ENCODE measurements at places on chromosomes 6 and 20. TPM values are rescaled to one million over a fixed set of nuclear protein-coding genes. Genes with fewer than 3 reads are reported as not detected.
A peak's percentile ranks its signal among the peaks of the same experiment; 100 is the strongest.

The TP53INP2 gene
- total RNA-seq: 4.2 TPM

DNA sequence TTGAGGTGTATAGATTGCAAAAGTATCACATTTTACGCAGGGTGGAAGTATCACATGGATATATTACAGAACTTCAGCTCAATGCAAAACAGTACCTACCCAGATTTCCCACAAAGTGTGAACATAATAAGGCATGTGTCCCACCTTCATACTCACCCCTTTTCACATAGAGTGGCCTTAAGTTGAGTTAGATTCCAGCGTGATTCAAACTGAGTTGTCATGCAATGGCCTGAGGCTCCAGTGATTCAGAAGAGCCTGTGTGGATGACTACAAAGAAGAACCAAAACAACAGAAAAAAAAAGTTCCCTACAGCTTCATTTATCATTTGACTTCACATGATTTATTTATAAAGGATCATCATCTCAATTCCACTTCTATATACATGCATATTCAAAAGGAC, 309.7 kb downstream of the SLC35F1 start:
- no peaks in the 10 kb centered on the region for H3K36me3 ChIP-seq
- no peak overlapping the region for H3K27ac ChIP-seq
- H3K4me3 ChIP-seq: no peak overlapping the region
- no peaks in the 10 kb centered on the region for H3K4me1 ChIP-seq

DNA sequence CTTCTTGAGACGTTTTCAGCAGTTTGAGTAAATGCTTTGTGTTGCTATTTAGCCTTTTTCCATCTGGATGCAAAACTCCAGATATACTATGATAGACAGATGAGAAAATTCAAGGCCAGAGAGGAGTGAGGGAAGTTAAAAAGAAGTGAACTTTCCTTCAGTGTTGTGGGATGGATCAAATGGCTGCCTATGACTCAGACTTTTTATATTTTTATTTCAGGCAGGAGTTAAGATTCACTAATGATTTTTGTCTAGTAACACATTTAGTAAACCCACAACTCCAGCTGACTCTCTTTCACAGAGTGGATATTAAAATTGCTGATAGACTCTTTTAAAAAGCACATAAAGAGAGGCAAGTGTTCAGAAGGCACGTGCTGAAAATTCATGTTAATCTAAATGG, 23.2 kb upstream of the PTCHD4 start:
- H3K4me1 ChIP-seq: no peaks in the 10 kb centered on the region
- H3K4me3 ChIP-seq: no peak overlapping the region

The CGA gene
- total RNA-seq: not detected

The VNN1 gene
- total RNA-seq: not detected

The FOXQ1 gene
- not detected for total RNA-seq

The PRSS35 gene
- not detected for total RNA-seq

DNA sequence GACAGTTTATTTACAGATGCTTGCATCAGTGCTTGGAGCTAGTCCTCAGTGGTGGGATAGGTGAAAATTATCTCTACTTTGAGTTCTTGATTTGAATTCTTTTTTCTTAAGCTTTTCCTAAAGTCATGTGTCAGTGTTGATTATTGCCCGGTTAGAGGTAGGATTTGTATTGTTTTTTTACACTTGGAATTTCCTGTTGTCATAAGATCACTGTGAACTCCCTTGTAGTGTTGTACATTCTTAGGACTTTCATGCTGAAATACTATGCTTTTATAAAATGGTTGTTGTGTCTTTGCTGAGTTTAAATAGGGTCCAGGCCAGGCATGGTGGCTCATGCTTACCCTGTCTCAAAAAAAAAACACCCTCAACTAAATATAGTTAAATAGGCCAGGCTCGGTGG, 20.3 kb downstream of the ASXL1 start:
- H3K27me3 ChIP-seq: no peaks in the 10 kb centered on the region
- H3K27ac ChIP-seq: no peak overlapping the region
- DNase-seq: no peak
- H3K36me3 ChIP-seq: peaks cover 34% of the 10 kb centered on the region

- H3K4me1 ChIP-seq: no peaks in the 10 kb centered on the region
- peaks cover 64% of the 10 kb centered on the region for H3K27me3 ChIP-seq
- no peaks in the 10 kb centered on the region for H3K36me3 ChIP-seq
- no peak for DNase-seq
Measured at GRCh38 chr6:31476515-31477139, 21.3 kb upstream of the MICB start.

The CST2 gene
- total RNA-seq: not detected

GRCh38 chr6:118971682-118972081, 36.7 kb upstream of the MCM9 start:
- no peak overlapping the region for H3K4me3 ChIP-seq
- DNase-seq: no peak
- no peaks in the 10 kb centered on the region for H3K4me1 ChIP-seq
- no peak overlapping the region for H3K27ac ChIP-seq
- H3K27me3 ChIP-seq: no peaks in the 10 kb centered on the region

DNA sequence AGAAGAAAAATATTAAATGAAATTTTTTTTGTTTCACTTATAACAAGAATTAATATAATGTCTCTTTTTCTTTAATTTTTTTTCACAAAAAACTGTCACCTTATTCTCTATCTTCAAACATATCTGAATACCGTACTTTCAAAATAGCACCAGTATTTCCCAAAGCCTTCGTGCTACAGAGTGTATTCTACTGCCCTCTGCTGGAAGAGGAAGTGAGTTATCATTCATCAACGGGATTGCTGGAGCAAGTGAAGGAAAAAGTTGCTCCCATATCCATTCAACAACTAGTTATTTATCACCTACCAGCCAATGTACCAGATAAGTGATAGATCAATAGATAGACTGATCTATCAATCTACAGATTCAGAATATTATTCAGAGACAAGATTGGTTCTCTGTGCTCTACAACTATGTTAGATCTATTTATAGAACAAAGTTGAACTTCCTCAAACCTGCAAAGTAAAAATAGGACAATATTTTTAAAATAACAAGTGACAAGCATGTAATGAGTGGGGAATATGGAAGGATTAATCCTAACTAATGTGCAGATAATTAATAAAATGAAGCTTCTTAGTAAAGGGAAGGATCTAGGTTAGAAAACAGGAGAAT, 26.7 kb upstream of the TFAP2B start:
- H3K4me1 ChIP-seq: no peaks in the 10 kb centered on the region
- no peak overlapping the region for H3K4me3 ChIP-seq
- no peaks in the 10 kb centered on the region for H3K27me3 ChIP-seq
- peak; percentile 69 for DNase-seq
- no peak overlapping the region for H3K27ac ChIP-seq

DNA sequence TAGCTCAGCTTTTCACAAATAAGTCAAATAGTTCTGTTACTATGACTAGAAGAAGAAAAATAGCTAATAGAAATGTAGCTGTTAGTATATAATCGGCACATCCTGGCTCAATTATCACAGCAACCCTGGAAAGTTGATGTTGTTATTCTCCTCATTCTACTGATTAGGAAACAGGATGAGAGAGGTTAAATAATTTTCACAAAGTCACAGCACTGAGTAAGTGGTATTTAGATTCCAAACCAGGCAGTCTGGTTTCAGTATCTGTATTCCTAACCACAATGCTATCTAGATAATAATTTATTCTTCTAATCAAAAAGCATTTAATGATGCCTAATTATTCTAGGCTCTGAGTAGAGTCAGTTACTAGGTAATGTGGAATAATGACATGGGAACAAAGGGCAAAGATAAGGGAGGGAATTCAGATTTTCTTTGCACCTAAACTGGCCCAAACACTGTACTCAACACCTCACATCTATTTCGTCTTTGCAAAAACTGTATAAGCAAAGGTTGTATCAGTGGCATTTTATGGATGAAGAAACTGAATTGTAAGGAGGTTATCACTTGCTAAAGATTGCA, 51.3 kb downstream of the PDE7B start:
- no peak for DNase-seq
- H3K27me3 ChIP-seq: no peaks in the 10 kb centered on the region
- no peaks in the 10 kb centered on the region for H3K4me1 ChIP-seq
- H3K36me3 ChIP-seq: no peaks in the 10 kb centered on the region
- H3K4me3 ChIP-seq: no peak overlapping the region

GRCh38 chr6:110360676-110361075, 2.5 kb upstream of the METTL24 start:
- DNase-seq: no peak
- no peaks in the 10 kb centered on the region for H3K36me3 ChIP-seq
- peaks cover 19% of the 10 kb centered on the region for H3K27me3 ChIP-seq
- no peak overlapping the region for H3K4me3 ChIP-seq
- H3K4me1 ChIP-seq: no peaks in the 10 kb centered on the region

The SLC22A7 gene
- total RNA-seq: not detected

- DNase-seq: no peak
- H3K27me3 ChIP-seq: no peaks in the 10 kb centered on the region
- H3K36me3 ChIP-seq: no peaks in the 10 kb centered on the region
- no peak overlapping the region for H3K4me3 ChIP-seq
- no peak overlapping the region for H3K27ac ChIP-seq
Measured at GRCh38 chr6:7021301-7021700, 86.5 kb upstream of the RREB1 start.

DNA sequence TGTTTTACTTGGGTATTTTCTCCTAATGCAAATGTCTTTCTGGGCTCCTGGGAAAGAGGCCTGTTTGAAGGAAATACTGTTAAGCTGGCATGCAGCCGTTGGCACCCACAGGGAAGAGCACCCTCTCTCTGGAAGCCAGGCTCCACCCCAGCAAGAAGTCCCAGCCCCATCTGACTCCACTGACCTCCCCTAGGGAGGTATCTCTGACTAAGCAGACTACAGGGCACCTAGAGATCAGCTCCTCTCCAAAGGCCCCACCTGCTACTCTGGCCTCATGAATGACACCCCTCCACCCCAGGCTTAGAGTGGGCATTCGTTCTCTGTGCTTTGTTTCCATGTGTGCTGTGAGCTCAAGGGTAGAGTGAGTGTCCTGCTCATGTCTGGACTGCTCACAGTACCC, 6.4 kb upstream of the MDGA1 start:
- DNase-seq: no peak
- H3K36me3 ChIP-seq: no peaks in the 10 kb centered on the region
- no peak overlapping the region for H3K4me3 ChIP-seq
- peaks cover 9% of the 10 kb centered on the region for H3K4me1 ChIP-seq

The RWDD2A gene
- 1.7 TPM for total RNA-seq

The SPDEF gene
- total RNA-seq: 0.11 TPM

DNA sequence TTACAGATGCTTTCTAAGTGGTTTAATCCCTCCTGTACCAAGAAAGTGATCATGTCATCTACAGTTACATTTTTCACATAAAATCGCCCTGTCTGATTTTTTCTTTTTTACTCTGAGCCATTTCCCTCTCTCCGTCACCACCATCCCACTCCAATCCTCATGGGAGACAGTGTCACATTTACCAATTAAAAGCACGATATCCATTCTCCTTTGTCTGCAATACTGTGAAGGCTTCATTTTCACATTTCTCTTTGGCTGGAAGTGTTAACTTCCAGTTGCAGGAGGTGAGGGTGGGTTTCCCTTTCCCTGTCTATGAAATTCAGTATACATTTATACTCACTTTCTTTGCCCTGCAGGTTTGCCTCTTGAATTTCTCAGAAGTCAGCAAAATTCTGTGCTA, 372.7 kb upstream of the CNR1 start:
- no peak overlapping the region for H3K4me3 ChIP-seq
- no peaks in the 10 kb centered on the region for H3K27me3 ChIP-seq
- no peak overlapping the region for H3K27ac ChIP-seq
- no peak for DNase-seq

DNA sequence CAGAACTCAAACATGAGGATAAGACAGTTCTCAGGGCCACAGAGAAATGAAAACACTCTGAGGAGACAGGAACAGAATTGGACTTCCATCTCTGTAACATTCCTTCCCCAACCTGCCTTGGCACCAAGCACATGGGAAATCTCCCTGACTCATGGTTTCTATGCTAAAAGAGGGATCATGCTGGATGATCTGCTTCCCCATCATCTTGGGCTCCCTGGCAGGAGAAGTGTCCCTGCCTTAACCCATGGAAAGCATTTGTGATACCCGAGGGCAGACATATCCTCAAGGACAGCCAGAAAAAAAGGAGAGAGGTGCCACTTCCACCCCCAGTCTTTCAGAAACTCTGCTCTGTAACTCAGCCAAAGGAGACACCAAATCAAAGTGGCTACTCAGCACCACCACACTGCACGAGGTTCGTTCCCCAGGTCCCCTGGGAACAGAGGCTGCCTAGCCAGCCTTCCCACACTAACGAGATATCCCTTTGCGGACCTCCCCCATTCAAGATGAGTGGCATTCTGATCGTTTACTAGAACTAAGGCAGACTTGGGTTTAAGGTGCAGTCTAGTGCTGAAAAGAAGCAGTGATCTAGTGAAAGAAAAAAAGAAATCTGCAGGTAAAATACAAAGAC, 34.8 kb downstream of the BLOC1S5 start:
- no peaks in the 10 kb centered on the region for H3K4me1 ChIP-seq
- H3K4me3 ChIP-seq: no peak overlapping the region
- H3K36me3 ChIP-seq: peaks cover 7% of the 10 kb centered on the region
- no peak for DNase-seq

DNA sequence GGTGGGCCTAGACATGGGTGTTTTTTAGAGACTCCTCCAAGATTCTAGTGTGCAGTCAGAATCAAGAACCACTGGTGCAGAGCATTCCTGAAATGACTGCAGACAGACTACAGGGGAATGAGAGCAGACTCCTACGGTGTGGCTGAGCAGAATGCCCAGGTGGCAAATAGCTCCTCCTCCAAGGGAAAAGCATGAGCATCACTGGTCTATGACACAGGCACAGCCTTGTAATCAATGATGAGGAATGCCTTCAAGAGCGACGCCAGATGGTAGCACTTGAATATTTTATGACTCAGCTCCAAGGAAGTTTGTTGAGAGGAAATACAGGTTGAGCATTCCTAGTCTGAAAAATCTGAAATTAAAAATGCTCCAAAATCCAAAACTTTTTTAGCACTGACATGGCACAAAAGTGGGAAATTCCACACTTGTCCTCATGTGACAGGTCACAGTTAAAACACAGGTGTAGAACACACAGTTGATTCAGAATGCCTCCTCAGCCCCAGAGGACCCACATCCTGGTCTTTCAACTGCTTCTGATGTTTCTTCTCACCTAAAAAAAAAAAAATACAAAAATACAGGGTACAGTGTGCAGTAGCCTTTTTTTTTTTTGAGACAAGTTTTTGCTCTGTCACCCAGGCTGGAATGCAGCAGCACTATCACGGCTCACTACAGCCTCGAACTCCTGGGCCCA, 10.6 kb upstream of the FAM8A1 start:
- H3K4me3 ChIP-seq: no peak overlapping the region
- no peaks in the 10 kb centered on the region for H3K4me1 ChIP-seq
- H3K27ac ChIP-seq: no peak overlapping the region
- no peaks in the 10 kb centered on the region for H3K27me3 ChIP-seq
- no peak for DNase-seq
- no peaks in the 10 kb centered on the region for H3K36me3 ChIP-seq

- peaks cover 12% of the 10 kb centered on the region for H3K4me1 ChIP-seq
- DNase-seq: peak; percentile 79
- H3K27me3 ChIP-seq: no peaks in the 10 kb centered on the region
- H3K27ac ChIP-seq: peak overlapping the region; percentile 82
Measured at GRCh38 chr20:41050361-41051008, 21.9 kb downstream of the TOP1 start.
